ENCODE measurements at places on chromosomes 7 and 10. TPM values are rescaled to one million over a fixed set of nuclear protein-coding genes. Genes with fewer than 3 reads are reported as not detected.

MUC3A gene
- 16.3 TPM for total RNA-seq

GPR146 gene
- total RNA-seq: 0.28 TPM

AGBL3 gene
- 3.2 TPM for total RNA-seq

MLXIPL gene
- 25.7 TPM for total RNA-seq

HSPA12A gene
- 5.2 TPM for total RNA-seq

CDC14C gene
- total RNA-seq: 0.54 TPM

LRRD1 gene
- 0.08 TPM for total RNA-seq

PHKG1 gene
- total RNA-seq: not detected

MSS51 gene
- 5.1 TPM for total RNA-seq

CTNNA3 gene
- 0.50 TPM for total RNA-seq

DNAJC1 gene
- total RNA-seq: 50.8 TPM

RBP4 gene
- total RNA-seq: 0.23 TPM

NEUROG3 gene
- total RNA-seq: not detected

PNLIPRP1 gene
- not detected for total RNA-seq

GPR15LG gene
- not detected for total RNA-seq

AP5Z1 gene
- 31.2 TPM for total RNA-seq

SFRP5 gene
- total RNA-seq: 5.1 TPM

TSPAN13 gene
- total RNA-seq: 27.6 TPM

GIMAP6 gene
- not detected for total RNA-seq

COL26A1 gene
- 51.7 TPM for total RNA-seq

FAM131B gene
- 28.8 TPM for total RNA-seq

KIF20B gene
- 42.7 TPM for total RNA-seq

TUBAL3 gene
- total RNA-seq: not detected

PRLHR gene
- total RNA-seq: not detected

C10orf67 gene
- total RNA-seq: not detected

SPAM1 gene
- not detected for total RNA-seq

EFCAB10 gene
- total RNA-seq: 4.7 TPM

OR2A12 gene
- not detected for total RNA-seq

FOXP2 gene
- 0.24 TPM for total RNA-seq

FRMPD2 gene
- not detected for total RNA-seq

TMEM130 gene
- total RNA-seq: 1.5 TPM

ZNF138 gene
- total RNA-seq: 68.4 TPM

Data from GM23338 (cell line).